ENCODE measurements at places on chromosomes 7 and 10.

- DNase-seq: no peak
These were observed 28.1 kb upstream of the ELN start for GRCh38 chr7:73999664-74000435.

DNA sequence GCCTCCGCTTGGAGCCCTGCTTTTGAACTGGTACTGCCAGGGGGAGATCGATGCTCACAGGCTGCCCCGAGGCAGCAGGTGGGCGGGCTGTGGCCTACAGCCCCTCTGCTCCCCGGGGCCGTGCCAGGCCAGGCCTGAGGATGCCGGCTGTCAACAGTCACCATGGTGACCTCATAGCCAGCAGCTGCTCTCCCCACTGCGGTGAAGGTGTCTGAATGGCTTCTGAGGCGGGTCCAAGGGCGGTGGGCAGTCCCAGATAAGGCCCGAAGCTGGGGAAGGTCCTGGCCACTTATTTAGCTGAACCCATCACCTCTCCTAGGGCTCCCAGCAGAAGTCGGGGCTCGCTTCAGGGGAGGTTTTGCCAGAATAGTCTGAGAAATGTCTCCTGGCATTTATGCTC, 179.3 kb downstream of the ARHGAP12 start:
- no peak for DNase-seq

DNA sequence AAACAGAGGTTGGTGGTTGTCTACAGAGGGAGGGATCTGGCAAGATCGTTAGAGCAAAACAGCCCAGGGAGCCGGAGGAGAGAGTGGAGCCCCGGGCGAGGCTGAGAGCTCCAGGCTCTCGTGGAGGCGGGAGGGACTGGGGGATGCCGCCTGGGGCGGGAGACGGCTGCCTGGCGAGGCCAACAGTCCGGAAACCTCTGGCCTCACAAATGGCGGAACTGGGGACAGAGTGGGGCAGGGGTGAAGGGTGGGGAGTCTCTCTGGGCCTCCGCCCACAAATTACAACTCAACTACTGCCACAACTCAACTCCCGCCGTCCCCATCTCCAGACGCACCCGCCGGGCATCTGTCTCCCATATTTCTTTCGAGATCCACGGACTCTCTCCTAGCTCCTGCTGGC, 47.7 kb downstream of the CLEC2L start:
- DNase-seq: no peak

- no peak for DNase-seq
These were observed 177.0 kb upstream of the SP8 start for GRCh38 chr7:20963556-20964280.

GRCh38 chr10:96244354-96244753, 27.0 kb downstream of the BLNK start:
- no peak for DNase-seq

DNA sequence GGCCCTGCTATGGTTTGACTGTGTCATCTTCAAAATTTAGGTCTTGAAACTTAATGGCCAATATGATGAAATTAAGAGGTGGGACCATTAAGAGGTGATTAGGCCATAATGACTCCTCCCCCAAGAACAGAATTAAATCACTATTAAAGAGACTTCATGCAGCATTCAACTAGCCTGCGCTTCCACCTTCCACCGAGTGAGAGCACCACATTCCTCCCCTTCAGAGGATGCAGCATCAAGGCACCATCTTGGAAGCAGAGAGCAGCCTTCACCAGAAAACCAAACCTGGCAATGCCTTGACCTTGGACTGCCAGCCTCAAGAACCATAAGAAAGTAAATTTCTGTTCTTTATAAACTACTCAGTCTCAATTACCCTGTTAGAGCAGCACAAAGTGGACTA, 371.1 kb upstream of the NFE2L3 start:
- DNase-seq: no peak

DNA sequence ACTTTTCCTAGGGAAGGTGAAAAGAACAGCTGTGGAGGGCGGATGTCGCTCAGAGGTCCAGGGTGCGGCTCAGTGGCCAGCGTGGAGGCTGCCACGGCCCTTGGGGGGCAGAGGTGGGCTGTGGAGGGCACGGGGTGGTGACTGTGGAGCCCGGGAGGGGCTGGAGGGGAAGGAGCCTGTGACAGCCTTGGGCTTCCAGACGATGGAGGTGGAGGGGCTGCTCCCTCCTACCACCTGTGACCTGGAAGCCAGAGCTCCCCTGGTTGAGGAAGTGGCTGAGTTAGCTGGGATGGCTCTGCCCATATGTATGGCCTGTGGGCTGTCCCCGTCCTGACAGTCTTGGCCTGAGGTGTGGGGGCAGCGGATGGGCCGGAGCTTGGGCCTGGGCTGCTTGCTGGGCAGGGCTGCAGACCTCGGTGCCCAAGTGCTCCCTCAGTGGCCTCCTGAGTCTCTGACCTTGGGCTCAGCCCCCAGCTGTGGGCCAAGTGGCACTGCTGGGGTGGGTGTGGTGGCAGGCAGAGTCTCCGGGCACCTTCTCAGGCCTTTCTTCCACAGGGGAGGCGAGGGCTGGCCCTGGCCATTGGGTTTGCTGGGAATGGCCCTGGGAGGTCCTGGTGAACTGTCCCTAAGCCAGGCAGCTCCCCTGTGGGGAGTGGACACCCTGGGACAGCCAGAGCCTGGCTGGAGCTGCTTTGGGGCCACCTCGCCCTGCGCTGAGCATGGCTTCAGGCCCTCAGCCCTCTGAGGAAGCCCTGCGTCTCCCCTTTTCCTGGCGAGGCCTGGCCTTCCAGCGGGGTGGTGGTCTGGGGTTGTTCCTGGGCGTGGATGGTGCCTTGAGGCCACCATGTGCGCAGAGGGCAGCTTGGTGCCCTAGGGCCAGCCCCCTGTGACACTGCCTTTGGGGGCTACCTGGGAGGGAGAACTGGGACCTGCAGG, 3.9 kb downstream of the BRI3 start:
- no peak for DNase-seq

DNA sequence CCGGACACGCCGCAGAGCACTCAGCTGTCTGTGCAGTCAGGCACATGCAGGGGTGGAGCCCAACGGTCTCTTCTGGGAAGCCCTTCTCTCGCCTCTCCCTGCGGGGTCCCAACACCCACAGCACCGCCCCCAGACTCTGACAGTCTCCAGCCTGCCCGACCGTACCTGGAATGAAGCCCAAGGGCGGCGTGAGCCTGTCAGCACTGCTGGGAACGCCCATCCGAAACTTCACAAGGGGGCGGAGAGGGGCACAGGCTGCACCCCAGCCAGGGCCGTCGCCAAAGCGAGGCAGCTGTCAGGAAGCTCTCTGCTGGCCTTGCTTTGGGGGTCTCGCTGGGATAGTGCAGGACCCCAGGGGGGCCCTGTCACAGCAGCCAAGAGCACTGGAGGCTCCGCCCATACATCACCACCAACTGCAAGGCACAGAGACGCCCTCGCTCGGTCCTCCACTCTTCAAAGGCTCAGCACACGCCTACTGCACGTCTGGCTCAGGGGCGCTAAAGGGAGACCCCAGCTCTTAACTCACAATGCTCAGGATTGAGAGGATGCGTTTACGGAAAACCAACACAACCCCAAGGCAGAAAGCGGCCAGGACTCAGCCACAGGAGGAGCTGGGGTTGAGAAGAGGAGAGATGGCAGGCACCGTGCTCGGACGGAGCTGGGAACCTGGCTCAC, 30.9 kb downstream of the MAD1L1 start:
- no peak for DNase-seq

DNA sequence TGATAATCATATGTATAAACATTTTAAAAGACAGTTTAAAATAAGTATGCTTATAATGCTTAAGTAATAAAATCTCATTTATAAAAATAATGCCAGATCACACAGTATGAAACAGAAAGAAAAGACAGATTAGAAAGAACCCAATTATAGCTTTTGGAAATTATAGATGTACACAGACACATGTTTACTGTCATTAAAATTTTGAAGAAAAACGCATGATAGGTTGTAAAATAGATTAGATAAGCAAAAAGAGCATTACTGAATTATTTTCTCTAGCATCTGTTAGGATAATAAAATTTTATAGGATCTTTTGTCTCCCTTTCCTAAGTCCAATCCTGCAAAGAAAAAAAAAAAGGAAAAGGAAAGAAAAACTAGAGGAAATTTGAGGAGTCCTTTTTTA, 1107.3 kb upstream of the LRRN3 start:
- DNase-seq: no peak

DNA sequence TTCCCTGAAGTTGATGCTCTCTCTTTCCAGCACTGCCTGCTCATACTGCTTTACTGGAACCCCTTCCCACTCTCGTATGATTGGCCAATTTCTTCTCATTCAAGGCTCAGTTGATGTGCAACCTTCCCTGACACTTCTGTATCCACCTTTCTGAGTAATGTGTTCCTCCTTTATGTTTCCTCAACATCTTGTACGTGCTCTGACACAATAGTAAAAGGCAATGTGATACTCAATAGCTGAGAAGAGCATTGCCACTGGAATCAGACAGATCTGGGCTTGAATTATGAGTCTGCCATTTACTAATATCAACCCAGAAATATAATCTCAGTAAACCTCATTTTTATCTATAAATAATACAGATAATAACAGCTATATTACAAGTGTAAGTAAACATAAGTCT, 34.7 kb downstream of the ARL4A start:
- no peak for DNase-seq

DNA sequence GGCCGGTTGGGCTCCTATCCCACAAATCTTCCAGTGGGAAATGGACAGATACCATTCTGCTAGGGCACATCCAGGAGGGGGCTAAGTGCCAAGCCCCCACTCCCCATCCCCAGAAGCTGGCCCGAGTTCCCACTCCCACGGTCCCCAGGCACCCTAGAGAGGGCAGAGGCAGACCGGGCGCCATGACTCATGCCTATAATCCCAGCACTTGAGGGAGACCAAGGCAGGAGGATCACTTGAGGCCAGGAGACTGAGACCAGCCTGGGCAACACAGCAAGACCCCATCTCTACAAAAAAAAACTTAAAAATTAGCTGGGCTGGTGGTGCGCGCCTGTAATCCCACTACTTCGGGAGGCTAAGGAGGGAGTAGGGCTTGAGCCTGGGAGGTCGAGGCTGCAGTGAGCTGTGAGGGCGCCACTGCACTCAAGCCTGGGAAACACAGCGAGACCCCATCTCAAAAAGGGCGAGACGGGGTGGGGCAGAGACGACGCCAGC, 870 bp downstream of the GNA12 start:
- no peak for DNase-seq

DNA sequence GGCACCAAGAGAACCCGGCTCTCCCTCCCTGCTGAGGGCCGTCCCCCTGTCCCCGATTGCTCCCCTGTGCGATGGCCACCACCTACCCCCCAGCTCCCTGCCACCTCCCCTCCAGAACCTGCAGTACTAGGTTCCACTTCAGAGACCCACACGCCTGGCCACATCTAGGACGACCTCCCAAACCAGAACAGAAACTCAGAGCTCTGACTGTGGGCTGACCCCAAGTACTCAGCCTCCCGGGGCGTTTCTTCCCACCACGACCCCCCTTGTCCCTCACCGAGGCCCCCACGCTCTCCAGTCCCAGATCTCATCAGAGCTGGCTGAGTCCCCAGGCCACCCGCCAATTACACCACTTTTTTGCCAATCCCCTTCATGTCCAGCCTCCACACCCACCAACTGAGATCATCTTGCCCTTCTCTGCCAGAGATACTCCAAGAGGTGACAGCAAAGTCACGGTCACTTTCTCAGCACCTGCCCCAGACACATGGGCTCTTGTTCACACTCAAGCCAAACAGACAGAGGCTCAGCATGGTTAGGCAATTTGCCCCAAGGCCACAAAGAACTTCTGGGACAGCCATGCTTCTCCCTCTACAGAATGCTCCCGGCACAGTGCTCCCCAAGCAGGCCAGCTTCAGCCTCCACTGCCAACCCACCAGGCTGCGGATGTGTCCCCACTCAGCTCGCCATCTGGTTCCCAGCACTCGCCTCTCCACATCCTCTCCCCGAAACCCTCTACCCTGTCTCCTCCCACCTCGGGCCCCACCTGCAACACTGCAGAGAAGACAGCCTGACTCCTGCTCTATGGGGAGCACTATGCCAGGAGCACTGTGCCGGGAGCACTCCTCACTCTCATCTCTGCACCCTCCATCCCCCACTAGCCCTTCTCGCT, 4.7 kb downstream of the TMEM120A start:
- DNase-seq: no peak

GRCh38 chr10:114271779-114272167, 32.7 kb downstream of the VWA2 start:
- DNase-seq: no peak

- DNase-seq: no peak
These were observed 281.3 kb upstream of the IGFBP3 start for GRCh38 chr7:46202379-46202778.

DNA sequence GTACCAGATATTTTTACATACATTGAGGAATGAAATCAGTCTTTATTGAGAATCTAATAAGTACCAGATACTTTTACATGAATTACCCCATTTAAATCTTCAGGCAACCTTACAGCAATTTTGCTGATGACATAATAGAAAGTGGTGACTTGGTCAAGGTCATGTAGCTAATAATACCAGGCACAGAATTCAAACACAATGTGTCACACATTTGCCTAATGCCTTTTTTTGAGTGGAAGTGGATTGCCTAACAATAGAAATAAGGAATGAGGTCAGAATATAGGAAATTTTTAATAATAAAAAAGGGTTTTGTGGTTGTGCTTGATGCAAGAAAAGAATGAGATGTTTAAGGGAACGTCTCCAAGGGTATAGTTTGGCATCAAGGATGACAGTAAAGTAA, 466.6 kb upstream of the IGFBP3 start:
- DNase-seq: no peak

- no peak for DNase-seq
These were observed 269.9 kb upstream of the MKLN1 start for GRCh38 chr7:131057794-131058070.

DNA sequence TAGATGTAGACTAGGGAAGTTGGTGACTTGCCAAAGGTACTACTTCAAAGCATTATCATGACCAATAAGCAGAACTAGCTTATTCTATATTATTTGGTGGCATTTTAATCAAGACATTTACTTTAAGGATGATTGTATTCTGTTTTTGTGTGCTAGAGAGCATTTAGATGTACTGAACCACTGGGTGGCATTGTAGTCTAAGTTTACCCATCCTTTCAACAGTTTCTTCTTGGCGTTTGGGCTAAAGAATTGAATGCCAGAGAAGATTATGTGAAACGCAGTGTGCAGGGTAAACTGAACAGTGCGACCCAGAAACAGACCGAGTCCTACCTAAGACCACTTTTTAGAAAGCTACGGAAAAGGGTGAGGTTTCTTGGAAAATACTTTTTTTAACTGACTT, 26.8 kb downstream of the PRPF18 start:
- DNase-seq: no peak

- no peak for DNase-seq
These were observed 187.4 kb downstream of the RNLS start for GRCh38 chr10:88395677-88396076.

Data from stimulated activated CD4-positive, alpha-beta T cell treated with anti-CD3 and anti-CD28 coated beads, Interleukin-1b, Interleukin-23, amount 100 ng/mL, for 4 hours (primary cell).